Common myeloid progenitor, CD34-positive (primary cell): ENCODE measurements at places on chromosomes 11 and 22.

DNA sequence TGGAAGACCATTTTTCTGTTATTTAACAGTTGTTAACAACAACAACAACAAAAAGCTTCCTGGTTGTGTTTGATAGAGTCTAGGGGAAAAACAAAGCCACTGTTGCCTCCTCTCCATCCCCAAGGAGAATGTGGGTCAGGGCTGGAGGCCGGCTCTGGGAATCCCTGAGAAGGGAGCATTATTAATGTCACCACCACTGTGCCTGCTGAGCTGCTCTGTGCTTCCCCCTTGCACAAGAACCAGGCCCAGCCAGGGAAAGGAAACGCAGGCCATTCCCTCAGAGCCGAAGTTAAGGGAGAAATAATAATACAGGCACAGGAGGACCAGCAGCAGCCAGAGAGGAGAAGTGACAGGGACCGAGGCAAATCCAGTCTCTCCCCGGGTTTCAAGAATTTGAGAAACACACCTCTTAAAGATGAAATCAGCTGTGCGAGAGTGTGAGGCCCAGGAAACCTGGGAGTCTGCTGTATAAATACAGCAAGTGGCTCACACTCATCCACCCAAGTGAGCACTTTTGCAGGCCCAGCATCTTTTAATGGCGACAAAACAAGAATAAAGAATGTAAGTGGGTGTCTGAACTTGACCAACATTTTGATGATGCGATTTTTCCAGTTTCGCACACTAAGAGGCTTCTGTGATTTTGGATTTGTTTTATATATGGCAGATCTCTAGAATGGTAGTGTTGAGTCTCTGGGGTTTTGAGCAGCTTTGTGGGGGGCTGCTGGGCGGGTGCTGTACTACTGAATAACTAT, 539.2 kb downstream of the NTM start:
- DNase-seq, result no peak

- no peak for DNase-seq
Observed at GRCh38 chr11:117837070-117837776, 12.7 kb upstream of the FXYD2 start.

GRCh38 chr11:85809863-85810262, 1.1 kb downstream of the SYTL2 start:
- DNase-seq, result peak; percentile 31

DNA sequence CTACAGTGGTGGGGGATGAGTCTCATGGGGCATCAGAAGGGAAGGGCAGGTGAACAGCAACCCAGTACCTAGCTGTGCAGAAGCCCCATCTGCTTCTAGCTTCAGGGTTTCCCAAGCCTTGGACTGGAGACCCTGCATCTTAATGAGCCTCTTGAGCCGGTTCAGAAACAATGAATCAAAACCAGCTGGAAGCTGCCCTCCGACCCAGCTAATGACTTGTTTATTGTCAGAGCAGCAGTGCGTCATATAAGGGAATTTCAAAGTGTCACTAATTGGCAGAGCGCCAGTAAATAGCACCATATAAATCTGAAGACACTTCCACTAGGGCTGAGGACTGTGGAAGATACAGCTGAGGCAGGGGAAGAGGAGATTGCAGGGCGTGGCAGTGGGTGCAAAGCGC, 57.5 kb downstream of the RPUSD4 start:
- no peak for DNase-seq

DNA sequence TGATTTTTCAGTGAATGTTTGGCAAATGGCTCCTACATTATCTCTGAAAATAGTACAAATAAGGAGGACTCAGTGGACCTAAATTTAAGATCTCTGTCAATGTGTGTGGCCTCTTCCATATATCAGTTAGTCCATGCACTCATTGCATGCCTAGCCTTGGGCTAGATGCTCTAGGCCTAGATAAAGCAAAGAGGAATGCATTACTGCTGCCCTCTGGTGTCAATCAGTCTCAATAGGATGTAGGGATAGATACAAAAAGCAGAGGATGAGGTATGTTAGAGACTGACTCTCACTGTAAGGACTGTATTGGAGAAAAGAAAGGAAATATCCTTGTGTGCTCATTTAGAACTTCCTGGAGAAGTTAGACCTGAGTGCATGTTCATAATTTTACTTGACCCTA, 42.0 kb downstream of the MS4A2 start:
- peak; percentile 75 for DNase-seq

DNA sequence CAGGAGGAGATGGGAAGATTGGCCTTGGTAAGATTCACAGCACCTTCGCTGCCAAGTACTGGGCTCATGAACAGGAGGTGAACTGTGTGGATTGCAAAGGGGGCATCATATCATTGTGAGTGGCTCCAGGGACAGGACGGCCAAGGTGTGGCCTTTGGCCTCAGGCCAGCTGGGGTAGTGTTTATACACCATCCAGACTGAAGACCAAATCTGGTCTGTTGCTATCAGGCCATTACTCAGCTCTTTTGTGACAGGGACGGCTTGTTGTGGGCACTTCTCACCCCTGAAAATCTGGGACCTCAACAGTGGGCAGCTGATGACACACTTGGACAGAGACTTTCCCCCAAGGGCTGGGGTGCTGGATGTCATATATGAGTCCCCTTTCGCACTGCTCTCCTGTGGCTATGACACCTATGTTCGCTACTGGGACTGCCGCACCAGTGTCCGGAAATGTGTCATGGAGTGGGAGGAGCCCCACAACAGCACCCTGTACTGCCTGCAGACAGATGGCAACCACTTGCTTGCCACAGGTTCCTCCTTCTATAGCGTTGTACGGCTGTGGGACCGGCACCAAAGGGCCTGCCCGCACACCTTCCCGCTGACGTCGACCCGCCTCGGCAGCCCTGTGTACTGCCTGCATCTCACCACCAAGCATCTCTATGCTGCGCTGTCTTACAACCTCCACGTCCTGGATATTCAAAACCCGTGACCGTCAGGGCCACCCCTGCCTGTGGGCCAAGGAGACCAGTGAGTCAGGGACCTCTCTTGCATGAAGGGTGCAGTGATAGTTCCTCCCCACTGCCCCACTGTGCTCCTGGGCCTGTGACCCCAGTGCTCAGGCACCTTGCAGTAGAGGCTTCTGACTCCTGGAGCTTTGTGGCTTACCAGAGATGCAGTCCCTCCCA, 83.6 kb downstream of the BCR start:
- DNase-seq, result peak; percentile 78

GRCh38 chr11:95652002-95652472, 137.5 kb downstream of the FAM76B start:
- DNase-seq, result peak; percentile 90

DNA sequence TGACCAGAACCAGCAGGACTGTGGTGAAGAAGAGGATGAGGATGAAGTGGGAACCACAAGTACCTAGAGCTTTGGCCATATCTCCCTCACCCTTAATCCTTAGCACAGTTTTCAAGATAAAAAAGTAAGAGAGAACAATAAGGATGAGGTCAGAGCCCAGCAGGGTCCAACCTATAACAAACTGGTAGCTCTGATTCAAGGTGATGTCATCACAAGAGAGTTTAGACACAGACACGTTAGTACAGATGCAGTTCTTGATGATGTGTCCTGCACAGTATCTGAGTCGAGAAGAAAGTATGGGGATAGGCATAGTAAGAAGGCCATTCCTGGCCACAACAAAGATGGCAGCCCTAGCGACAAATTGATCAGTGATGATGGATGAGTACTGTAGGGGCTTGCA, 586 bp downstream of the OR56A5 start:
- no peak for DNase-seq

- no peak for DNase-seq
Observed at GRCh38 chr11:27055065-27055682, 14.6 kb downstream of the BBOX1 start.

GRCh38 chr22:38078046-38078840, 5.7 kb downstream of the SLC16A8 start:
- no peak for DNase-seq

DNA sequence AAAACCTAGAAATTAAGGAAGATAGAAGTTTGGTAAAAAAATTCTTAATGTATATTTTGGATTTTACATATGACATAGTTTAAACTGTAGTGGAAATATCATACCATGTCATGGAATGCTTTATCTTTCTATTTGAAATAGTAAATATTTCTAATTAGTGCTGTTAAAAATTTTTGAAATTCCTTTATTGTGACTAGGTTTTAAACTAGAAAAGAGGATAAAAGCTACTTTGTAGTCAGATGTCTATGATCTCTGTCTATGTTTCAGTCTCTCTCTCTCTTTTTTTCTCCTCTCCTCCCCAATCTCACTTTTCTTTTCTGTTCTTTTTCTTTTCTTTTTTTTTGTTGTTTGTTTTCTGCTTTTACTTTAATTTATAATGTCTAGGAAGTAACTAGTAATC, 226.2 kb downstream of the TMEM135 start:
- no peak for DNase-seq

- DNase-seq, result no peak
Observed at GRCh38 chr22:44275631-44275995, 37.1 kb downstream of the SHISAL1 start.

GRCh38 chr11:66338276-66339161, 2.3 kb upstream of the RIN1 start:
- DNase-seq, result no peak

- no peak for DNase-seq
Observed at GRCh38 chr11:9607511-9607899, 34.0 kb downstream of the WEE1 start.

- DNase-seq, result no peak
Observed at GRCh38 chr22:36332623-36333332, 55.0 kb downstream of the MYH9 start.

- peak; percentile 12 for DNase-seq
Observed at GRCh38 chr11:64619811-64620380, 28.9 kb downstream of the SLC22A12 start.

DNA sequence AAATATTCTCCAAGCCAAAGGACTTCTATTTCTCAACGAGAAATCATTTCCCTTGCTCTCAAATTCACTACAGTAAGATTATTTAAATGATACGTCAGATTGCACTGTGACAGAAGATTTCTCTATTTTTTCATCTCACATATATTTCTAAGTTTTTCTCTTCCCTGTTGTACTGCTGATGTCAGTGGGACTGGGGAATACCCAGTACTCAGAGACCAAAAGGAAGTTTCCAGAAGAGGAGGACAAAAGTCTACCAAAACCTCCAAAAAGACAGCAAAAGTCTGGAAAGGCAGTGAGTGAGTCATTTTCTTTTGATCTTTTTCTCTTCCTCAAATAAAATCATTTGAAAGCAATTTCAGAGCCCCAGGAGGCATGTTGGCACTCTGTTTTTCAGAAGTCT, 149.8 kb upstream of the PITPNB start:
- no peak for DNase-seq

DNA sequence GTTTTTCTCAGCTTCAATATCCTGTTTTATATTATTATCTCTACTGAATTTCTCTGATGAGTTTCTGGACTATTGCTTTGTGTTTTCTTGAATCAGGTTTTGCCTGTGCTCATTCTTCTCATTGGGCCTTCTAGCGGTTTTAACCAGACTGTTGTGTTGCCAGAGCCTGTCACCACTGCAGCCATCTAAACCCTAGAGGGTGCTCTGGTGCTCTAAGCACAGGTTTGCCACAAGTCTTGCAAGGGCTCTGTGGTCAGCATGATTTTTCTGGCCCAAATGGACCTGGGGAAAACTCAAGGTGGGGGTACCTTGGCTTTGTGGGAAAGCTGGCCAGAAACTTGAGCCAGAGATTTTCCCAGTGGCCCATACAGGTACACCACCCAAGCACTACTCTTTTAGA, 52.4 kb upstream of the TYR start:
- DNase-seq, result no peak

DNA sequence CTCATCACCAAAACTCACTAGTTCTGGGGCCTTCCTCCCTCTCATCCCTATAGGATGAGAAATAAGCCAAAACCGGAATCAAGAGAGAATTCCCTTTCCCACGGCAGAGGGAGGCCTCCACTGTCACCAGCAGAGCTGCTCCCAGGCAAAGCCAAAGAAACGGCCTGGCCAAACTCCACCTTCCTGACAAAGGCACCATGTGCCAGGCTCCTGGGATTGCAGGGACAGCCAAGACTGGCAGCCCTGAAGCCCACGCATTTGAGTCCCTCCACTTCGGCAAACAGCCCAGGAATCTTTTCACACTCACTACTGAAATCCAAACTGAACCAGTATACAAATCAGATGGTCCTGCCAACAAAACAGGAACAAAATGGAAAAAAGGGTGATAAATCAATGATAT, 6.1 kb downstream of the SMCO4 start:
- DNase-seq, result no peak

DNA sequence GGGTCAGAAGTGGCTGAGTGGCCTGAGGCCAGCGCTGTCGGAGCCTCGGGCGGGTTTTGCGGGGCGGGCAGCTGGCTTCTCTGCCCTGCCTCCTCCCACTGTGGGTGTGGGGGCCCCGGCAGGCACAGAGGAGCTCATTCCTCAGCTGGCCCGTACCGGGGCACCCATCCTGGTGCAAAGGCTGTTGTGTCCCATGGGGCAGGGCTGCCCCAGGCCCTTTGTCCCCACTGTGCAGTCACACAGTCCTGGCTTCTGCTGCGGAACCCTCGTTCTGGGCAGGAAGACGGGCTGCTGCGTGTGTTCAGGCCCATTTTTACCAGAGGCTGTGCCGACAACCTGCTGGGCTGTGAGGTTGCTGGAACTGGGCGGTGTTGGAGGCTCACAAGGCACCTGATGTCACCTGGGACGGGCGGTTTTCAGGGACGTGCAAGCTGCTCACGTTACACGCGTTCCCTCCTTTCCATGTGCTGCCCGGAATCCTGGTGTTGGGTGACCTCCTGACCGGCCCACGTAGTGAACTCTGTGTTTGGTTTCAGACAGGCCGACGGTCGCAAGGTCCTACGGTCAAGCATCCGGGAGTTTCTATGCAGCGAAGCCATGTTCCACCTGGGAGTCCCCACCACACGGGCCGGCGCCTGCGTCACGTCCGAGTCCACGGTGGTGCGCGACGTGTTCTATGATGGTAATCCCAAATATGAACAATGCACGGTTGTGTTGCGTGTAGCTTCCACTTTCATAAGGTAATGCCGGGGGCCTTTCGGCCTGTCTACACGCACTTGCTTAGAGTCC, 5.2 kb downstream of the SELENOO start:
- DNase-seq, result no peak

GRCh38 chr22:29311464-29312217, 3.9 kb downstream of the RASL10A start:
- DNase-seq, result no peak

DNA sequence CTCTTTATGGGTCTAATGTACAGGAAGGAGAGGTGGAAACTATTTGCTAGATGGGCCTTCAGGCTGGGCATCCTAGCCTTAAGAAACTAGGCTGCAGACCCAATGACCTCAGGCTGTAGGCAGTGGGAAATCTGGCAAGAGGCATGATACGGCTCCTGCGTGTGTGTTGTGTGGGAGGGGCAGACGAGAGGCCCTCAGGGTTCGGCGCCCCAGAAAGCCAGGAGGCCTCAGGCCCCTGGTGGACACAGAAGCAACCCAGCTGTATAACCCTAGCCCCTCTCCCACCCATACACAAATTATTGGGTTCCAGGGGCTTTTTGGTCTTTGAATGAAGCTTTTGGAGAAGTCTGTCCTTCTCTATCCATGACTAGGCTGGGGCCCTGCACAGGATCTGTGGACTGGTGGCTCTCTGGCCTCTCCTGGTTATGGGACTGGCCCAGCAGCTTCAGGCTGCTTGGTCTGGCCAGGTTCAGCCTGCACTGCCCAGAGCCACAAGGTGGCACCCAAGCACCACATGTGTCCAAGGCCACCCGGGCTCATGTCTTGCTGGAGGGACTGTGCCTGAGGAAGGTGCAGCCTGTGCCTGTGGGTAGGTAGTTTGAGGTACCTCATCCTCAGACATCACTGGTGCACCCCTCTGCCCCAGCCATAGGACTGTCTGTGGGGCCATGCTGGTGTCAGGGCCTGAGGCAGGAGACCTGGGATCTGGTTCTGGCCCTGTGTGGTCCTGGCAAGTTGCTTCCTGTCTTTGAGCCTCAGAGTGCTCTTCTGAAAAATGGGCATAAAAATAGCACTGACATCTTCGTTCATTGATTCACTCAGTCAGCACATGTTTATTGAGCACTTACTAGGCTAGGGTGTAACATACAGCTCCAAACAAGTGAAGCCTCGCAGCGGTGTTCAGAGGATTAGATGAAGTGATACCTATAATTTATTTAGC, 87.5 kb downstream of the RRM1 start:
- DNase-seq, result peak; percentile 74
